SJSA1 (cell line): ENCODE measurements at places on chromosomes 12 and 14. TPM values are rescaled to one million over a fixed set of nuclear protein-coding genes. Genes with fewer than 3 reads are reported as not detected.

GRCh38 chr14:105055334-105055733 lies 9.9 kb downstream of the GPR132 start:
- no peaks in the 10 kb centered on the region for H3K36me3 ChIP-seq
- H3K4me1 ChIP-seq: no peaks in the 10 kb centered on the region
- no peak overlapping the region for H3K27ac ChIP-seq
- DNase-seq: no peak
- no peaks in the 10 kb centered on the region for H3K27me3 ChIP-seq
- no peak overlapping the region for H3K4me3 ChIP-seq

- no peak for DNase-seq
- no peaks in the 10 kb centered on the region for H3K36me3 ChIP-seq
- no peak overlapping the region for H3K4me3 ChIP-seq
Measured at GRCh38 chr12:6347367-6348338, 5.8 kb upstream of the TNFRSF1A start.

DNA sequence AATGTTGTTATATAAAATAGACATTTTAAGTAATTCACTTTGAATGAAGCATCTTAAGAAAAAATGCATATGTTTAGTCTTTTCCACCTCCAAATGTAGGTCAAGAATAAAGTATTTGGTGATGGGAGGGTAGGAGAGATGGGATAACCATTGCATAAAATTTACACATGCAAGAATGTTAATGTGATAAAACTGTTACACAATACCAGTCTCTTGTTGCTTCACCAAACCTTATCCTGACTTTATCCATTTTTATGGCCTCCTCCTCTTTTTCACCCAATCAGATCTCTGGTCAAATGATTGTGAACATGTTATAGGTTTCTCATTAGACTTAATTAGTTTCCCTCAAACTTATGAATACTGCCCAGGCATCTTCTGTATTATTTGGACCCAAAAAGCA lies 994.5 kb upstream of the FLRT2 start:
- no peak overlapping the region for H3K27ac ChIP-seq
- no peaks in the 10 kb centered on the region for H3K27me3 ChIP-seq
- no peak for DNase-seq
- no peaks in the 10 kb centered on the region for H3K4me1 ChIP-seq
- no peaks in the 10 kb centered on the region for H3K36me3 ChIP-seq

GRCh38 chr12:105955976-105956375 lies 182.8 kb downstream of the NUAK1 start:
- no peaks in the 10 kb centered on the region for H3K36me3 ChIP-seq
- H3K27ac ChIP-seq: no peak overlapping the region
- H3K4me3 ChIP-seq: no peak overlapping the region

DNA sequence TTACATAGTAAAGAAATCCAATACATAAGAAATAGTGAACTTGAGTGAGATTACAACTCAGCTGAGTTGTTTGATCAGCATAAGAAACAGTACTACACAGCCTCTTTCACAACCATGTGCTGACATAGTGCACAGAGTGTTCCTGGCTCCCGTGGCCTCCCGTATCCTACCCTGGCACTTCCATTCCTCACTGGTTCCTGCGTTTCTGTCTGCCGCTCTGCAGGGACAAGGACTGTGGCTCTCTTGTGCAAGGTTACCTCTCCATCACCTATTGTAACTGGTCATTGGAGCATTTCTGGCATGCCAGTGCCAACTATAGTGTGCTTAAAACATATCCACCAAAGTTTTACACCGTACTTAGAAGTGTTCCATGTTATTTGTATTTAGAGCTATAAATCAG lies 46.3 kb upstream of the PCED1B start:
- H3K27me3 ChIP-seq: no peaks in the 10 kb centered on the region; the same call in 1 of the 2 replicates
- no peak overlapping the region for H3K27ac ChIP-seq
- peaks cover 8% of the 10 kb centered on the region for H3K4me1 ChIP-seq
- no peak for DNase-seq
- no peaks in the 10 kb centered on the region for H3K36me3 ChIP-seq

DNA sequence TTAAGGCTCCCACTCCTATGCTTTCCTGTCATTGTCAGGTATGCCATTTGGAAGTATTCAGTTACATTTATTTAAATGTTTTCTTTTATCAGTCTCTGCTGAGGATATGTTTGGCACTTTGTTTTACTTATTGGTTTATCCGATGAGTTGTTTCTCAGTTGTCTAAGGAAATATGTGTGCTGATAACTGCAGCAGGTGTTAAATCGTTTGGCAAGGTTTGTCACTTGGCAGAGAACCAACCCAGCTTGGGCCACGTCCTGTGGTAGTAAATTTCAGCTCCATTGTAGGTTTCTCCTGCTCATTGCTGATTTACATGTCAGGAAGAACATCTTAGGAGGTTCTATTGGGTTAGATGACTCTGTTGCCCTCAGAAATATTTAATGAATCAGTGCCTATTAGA lies 22.0 kb upstream of the MGST1 start:
- no peak overlapping the region for H3K4me3 ChIP-seq
- no peaks in the 10 kb centered on the region for H3K4me1 ChIP-seq
- no peak for DNase-seq
- H3K27me3 ChIP-seq: no peaks in the 10 kb centered on the region

DNA sequence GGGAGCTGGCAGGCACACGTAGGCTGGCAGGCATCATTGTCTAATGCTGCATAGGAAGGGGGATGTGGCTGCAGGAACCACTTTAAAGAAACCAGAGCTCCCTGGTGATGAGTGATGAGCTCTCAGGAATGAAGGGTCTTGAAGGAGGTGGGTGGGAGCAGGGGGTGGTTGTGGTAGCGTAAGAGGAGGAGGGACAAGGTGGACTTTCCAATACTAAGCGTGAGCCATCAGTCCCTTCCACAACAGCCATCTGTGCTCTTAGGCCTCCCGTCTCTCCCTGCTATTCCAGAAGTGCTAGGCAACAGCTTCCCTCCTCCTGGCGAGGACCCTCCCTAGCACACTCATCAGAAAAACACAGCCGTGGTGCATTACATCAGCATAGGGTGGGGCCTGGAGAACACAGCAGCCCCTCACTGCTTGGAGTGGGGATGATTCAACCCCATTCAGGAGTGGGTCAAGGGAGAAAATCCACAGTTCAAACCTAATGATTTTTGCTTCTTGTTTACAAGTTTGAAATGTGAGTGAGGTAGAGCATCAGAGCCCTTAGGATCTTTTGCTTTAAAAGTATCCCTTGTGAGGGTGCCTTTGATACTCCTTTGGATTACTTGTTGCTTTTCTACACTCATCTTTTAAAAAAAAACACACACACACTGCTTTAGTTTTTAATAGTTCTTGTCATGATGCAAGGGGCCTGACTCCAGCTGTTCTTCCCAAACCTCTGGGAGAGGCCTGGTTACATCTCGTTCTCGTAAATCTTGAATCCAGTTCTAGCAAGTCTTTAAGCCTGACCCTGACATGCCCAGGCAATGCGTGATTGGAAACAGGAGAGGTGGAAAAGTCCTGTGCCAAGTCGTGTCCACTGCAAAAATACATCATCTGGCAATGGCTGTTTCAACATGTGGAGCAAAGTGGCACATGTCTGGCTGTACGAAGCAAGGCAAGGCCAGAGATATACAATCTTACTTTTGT lies 356.4 kb upstream of the DDHD1 start:
- H3K27ac ChIP-seq: no peak overlapping the region
- H3K36me3 ChIP-seq: no peaks in the 10 kb centered on the region
- no peak overlapping the region for H3K4me3 ChIP-seq

DNA sequence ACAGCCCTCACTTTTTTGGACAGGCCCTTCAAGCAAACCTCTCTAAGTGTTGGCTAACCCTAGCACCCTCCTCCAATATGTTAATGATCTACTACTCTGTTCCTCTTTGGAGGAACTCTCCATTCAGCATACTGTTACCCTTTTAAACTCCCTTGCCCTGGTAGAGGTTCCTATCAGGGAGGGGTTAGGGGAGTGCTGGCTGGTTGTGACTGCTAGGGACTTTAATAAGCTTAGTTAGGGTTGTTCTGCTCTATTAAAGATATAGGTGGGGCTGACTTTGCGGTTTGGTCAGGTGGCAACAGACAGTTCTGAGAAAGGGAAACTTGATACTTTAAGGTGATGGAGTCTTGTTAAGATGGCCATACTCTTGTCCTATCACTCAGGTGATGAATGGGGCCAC lies 301.5 kb upstream of the FBXO33 start:
- H3K27ac ChIP-seq: no peak overlapping the region
- H3K27me3 ChIP-seq: no peaks in the 10 kb centered on the region
- H3K36me3 ChIP-seq: no peaks in the 10 kb centered on the region
- H3K4me1 ChIP-seq: no peaks in the 10 kb centered on the region
- no peak overlapping the region for H3K4me3 ChIP-seq

DNA sequence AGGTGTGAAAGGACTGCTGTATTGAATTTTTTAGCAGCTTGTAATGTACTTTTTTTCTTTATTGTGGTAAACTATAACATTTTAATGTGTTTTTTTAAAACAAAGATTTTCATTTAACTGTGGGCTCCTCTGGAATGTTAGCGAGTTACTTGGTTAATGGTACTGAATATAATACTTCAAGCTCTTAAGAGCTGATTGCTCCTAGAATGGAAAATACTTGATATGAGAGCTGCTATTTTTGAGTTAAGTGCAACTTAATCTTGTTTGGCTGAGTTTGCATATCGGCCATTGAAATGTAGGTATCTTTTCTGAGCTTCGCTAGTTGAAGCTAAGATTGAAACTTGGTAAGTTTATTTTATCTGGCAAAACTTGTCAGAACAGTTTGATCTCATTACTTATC lies 7.4 kb downstream of the TMBIM6 start:
- H3K27ac ChIP-seq: 0 out of 2 replicates have a peak overlapping the region, but pooled peaks have one; percentile 4
- no peaks in the 10 kb centered on the region for H3K27me3 ChIP-seq
- H3K4me1 ChIP-seq: peaks cover 29% of the 10 kb centered on the region
- no peak overlapping the region for H3K4me3 ChIP-seq

GRCh38 chr12:49985981-49986380 lies 13.2 kb downstream of the AQP6 start:
- H3K27ac ChIP-seq: no peak overlapping the region
- peaks cover 65% of the 10 kb centered on the region for H3K36me3 ChIP-seq

- H3K27ac ChIP-seq: no peak overlapping the region
- no peaks in the 10 kb centered on the region for H3K27me3 ChIP-seq
- no peaks in the 10 kb centered on the region for H3K36me3 ChIP-seq
- no peak overlapping the region for H3K4me3 ChIP-seq
- H3K4me1 ChIP-seq: no peaks in the 10 kb centered on the region
Measured at GRCh38 chr12:16913832-16914490, 308.0 kb upstream of the LMO3 start.

GRCh38 chr12:95216711-95217376 lies 423 bp downstream of the FGD6 start:
- H3K27ac ChIP-seq: peak overlapping the region; percentile 39
- peak overlapping the region; percentile 72 for H3K4me3 ChIP-seq
- H3K27me3 ChIP-seq: no peaks in the 10 kb centered on the region
- H3K36me3 ChIP-seq: peaks cover 3% of the 10 kb centered on the region
- DNase-seq: no peak

- DNase-seq: no peak
- H3K4me3 ChIP-seq: no peak overlapping the region
- H3K36me3 ChIP-seq: no peaks in the 10 kb centered on the region
- H3K27me3 ChIP-seq: no peaks in the 10 kb centered on the region
- H3K27ac ChIP-seq: no peak overlapping the region
Measured at GRCh38 chr12:112439769-112440168, 21.0 kb downstream of the PTPN11 start.

GRCh38 chr12:45599196-45599595 lies 130.3 kb upstream of the ARID2 start:
- no peaks in the 10 kb centered on the region for H3K36me3 ChIP-seq
- H3K4me1 ChIP-seq: no peaks in the 10 kb centered on the region
- H3K27ac ChIP-seq: no peak overlapping the region
- no peak overlapping the region for H3K4me3 ChIP-seq
- no peaks in the 10 kb centered on the region for H3K27me3 ChIP-seq
- no peak for DNase-seq

DNA sequence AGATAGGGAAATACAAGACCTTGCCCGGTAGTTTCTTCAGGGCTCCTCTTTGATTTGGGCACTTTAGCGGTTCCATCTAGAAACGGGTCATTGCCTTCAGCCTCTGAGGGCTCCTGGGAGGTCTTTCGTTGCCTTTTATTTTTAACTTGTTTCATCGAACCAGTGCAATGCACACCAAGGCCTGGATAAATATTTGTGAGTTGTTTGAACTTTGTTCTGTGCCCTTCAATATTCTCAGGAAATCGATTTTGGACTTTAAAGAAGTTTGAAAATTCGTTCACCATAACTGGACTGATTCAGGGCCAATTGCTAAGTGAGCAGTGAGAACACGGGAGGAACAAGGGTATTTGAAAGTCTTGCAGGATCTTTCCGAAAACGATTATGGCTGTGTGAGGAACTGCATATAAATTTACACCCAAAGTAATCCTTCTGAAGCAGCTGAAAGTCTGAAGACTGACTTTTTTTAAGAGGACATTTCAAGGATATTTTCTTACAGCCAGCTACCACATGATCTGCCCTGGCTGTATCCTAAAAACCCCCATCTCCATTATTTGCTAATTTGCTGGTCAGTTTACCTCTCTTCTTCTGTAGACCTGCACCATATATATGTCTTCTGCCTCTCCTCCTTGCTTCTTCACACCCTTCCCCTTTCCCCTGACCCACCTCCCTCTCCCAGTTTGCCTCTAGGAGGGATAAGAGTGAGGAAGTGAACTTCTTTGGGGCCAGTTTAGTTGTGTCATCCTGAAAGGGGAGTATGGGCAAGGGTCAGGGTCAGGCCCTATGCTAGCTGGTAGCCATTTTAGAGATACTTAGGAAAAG lies 8.0 kb downstream of the DUSP6 start:
- H3K4me1 ChIP-seq: peaks cover 9% of the 10 kb centered on the region
- no peaks in the 10 kb centered on the region for H3K27me3 ChIP-seq

DNA sequence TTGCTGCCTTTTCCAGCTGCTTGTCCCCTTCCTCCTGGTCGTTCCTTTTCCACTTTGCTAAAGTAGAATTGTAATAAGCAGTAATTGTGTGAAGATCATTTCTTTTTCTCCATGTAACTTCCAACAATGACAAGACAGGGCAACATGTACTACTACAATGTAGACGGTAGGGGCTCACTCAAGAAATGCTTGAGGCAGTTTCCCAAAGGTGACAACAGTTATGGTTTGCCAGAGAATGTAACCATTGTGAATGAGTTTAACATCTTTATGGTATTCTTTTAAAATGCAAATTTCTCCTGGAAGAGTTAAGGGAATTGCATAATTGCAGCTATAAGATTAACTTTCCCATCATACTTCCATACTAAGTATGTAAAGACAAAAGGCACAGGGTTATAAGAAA lies 23.8 kb upstream of the PHLDA1 start:
- H3K4me3 ChIP-seq: no peak overlapping the region
- H3K27ac ChIP-seq: no peak overlapping the region
- no peaks in the 10 kb centered on the region for H3K4me1 ChIP-seq
- no peak for DNase-seq
- peaks cover 94% of the 10 kb centered on the region for H3K36me3 ChIP-seq

GRCh38 chr14:96324219-96324618 lies 38.9 kb downstream of the ATG2B start:
- no peak overlapping the region for H3K4me3 ChIP-seq
- H3K36me3 ChIP-seq: no peaks in the 10 kb centered on the region; the same call in 1 of the 2 replicates
- H3K27me3 ChIP-seq: no peaks in the 10 kb centered on the region
- H3K4me1 ChIP-seq: no peaks in the 10 kb centered on the region
- DNase-seq: no peak
- H3K27ac ChIP-seq: no peak overlapping the region

GRCh38 chr12:24996820-24997219 lies 47.9 kb upstream of the BCAT1 start:
- H3K27me3 ChIP-seq: no peaks in the 10 kb centered on the region
- H3K27ac ChIP-seq: no peak overlapping the region
- no peak for DNase-seq
- H3K4me3 ChIP-seq: no peak overlapping the region

- no peak overlapping the region for H3K4me3 ChIP-seq
- no peaks in the 10 kb centered on the region for H3K36me3 ChIP-seq
- H3K27me3 ChIP-seq: no peaks in the 10 kb centered on the region
- H3K4me1 ChIP-seq: peaks cover 21% of the 10 kb centered on the region
Measured at GRCh38 chr12:121996050-121996944, 25.4 kb upstream of the BCL7A start.

The ASIC1 gene
- total RNA-seq: 0.37 and 0.50 TPM in 2 replicates

The KRT72 gene
- not detected in 2 replicates for total RNA-seq

The KCNJ8 gene
- total RNA-seq: not detected in 2 replicates
